ENCODE measurements at places on chromosomes 7 and 10. TPM values are rescaled to one million over a fixed set of nuclear protein-coding genes. Genes with fewer than 3 reads are reported as not detected.

Gene PON1
- total RNA-seq: not detected

Gene AMPH
- total RNA-seq: not detected

Gene SEMA3E
- not detected for total RNA-seq

Gene PSMA2
- 131 TPM for total RNA-seq

Gene CLDN4
- total RNA-seq: 0.16 TPM

Gene FBXO24
- 0.45 TPM for total RNA-seq

Gene ZP3
- 5.9 TPM for total RNA-seq

DNA sequence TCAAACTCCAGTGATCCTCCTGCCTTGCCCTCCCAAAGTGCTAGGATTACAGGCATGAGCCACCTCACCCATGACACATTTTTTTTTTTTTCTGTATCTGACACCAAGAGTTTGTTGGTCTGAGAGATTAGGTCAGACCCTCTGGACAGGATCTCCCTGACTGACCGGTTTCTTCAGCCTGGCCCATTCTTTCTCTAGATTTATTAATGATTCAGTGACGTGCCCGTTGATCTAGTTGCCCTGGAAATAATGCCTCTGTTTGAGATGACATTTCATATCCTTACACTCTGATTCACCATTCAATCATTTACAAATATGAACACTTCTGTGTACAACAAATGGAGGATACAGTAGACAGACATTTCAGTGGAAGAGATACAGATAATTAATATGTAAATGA is 1.4 kb upstream of the ZNF212 start:
- H3K4me1 ChIP-seq: peaks cover 28% of the 10 kb centered on the region
- H3K4me3 ChIP-seq: no peak overlapping the region
- no peak for DNase-seq
- no peaks in the 10 kb centered on the region for H3K27me3 ChIP-seq

GRCh38 chr7:149872419-149873073 is 1.2 kb upstream of the ATP6V0E2 start:
- peaks cover 78% of the 10 kb centered on the region for H3K4me1 ChIP-seq
- H3K27me3 ChIP-seq: no peaks in the 10 kb centered on the region
- H3K4me3 ChIP-seq: peak overlapping the region; percentile 84
- peak overlapping the region; percentile 98 for H3K27ac ChIP-seq

GRCh38 chr7:89618274-89618673 is 536.0 kb upstream of the STEAP1 start:
- no peak overlapping the region for H3K4me3 ChIP-seq
- H3K36me3 ChIP-seq: peaks cover 2% of the 10 kb centered on the region
- peaks cover 22% of the 10 kb centered on the region for H3K4me1 ChIP-seq
- no peak for DNase-seq

GRCh38 chr10:5038733-5039132 is 35.1 kb upstream of the AKR1C2 start:
- H3K4me3 ChIP-seq: no peak overlapping the region
- peaks cover 5% of the 10 kb centered on the region for H3K4me1 ChIP-seq
- no peaks in the 10 kb centered on the region for H3K27me3 ChIP-seq

- H3K4me1 ChIP-seq: peaks cover 15% of the 10 kb centered on the region
- H3K36me3 ChIP-seq: peaks cover 7% of the 10 kb centered on the region
- H3K27me3 ChIP-seq: no peaks in the 10 kb centered on the region
- no peak for DNase-seq
- no peak overlapping the region for H3K27ac ChIP-seq
Observed at GRCh38 chr10:95697429-95697828, 3.7 kb upstream of the TCTN3 start.

DNA sequence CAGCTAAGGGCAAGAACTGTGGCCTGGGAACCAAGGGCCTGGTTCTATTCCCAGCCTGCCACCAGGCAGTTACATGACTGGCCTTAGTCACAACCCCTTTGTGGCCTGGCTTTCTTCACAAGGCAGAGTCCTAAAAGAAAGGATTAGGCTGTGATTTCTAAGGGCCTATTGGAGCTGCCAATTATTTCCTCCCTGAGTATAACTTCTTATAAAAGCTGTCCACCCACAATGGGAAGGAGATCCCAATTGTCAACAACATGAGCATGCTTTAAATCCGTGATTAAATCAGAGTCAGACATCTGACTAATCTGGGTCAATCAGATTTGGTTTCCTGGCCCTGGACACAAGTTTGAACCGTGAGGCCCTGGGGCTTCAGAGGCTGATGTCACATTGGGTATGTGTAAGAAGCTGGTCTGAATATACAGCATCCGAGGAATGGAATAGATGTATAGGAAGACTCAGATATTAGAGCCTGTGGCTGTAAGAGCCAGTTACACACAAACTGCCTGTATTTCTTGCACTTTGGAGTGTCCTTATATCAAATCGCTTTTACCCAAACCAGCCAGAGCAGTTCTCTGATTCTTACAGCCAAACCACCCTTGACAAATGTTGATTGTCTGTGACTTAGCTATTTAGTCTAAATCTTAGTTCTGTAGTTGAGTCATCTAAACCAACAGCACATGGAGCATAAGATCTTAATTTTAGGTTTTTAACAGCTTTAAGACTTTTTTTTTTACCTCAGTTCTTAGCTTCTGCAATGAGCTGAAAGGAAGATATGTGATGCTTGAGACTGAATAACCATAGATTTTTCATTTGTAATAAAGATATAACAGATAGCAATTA is 61.3 kb downstream of the ABCB4 start:
- no peak overlapping the region for H3K4me3 ChIP-seq
- DNase-seq: no peak
- no peak overlapping the region for H3K27ac ChIP-seq
- peaks cover 5% of the 10 kb centered on the region for H3K27me3 ChIP-seq

DNA sequence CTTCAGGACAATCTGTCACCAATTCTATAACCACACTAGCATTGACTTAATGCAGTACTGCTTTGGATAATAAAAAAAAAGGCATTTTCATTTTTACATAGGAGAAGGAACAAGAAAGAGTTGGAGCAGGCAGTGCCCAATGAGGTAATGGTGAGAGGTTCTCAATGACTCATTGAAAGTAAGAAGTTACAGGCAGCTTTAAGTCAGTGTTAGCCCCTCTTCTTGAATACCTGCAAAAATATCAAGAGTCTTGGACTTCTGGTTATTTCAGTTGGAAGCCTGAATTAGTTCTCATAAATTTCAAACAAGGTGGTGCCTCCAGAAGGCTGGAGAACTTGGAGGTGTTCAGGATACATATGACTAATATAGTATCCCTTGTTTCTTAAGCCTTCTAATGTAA is 422.5 kb downstream of the HTR7 start:
- H3K27ac ChIP-seq: no peak overlapping the region
- no peaks in the 10 kb centered on the region for H3K36me3 ChIP-seq
- H3K4me1 ChIP-seq: no peaks in the 10 kb centered on the region
- no peak for DNase-seq

- H3K27ac ChIP-seq: no peak overlapping the region
- no peaks in the 10 kb centered on the region for H3K27me3 ChIP-seq
- no peak overlapping the region for H3K4me3 ChIP-seq
- no peaks in the 10 kb centered on the region for H3K36me3 ChIP-seq
Observed at GRCh38 chr7:85162721-85163120, 24.1 kb downstream of the SEMA3D start.

GRCh38 chr10:101485681-101486554 is 102.1 kb downstream of the POLL start:
- peaks cover 4% of the 10 kb centered on the region for H3K27me3 ChIP-seq
- no peak overlapping the region for H3K4me3 ChIP-seq
- H3K4me1 ChIP-seq: peaks cover 3% of the 10 kb centered on the region
- no peak for DNase-seq
- peaks cover 2% of the 10 kb centered on the region for H3K36me3 ChIP-seq
- no peak overlapping the region for H3K27ac ChIP-seq

- no peak overlapping the region for H3K27ac ChIP-seq
- peaks cover 18% of the 10 kb centered on the region for H3K4me1 ChIP-seq
- peaks cover 37% of the 10 kb centered on the region for H3K36me3 ChIP-seq
Observed at GRCh38 chr10:130159192-130159794, 23.1 kb downstream of the GLRX3 start.

GRCh38 chr7:70698219-70698832 is 433.6 kb upstream of the GALNT17 start:
- peak; percentile 48 for DNase-seq
- no peaks in the 10 kb centered on the region for H3K36me3 ChIP-seq

DNA sequence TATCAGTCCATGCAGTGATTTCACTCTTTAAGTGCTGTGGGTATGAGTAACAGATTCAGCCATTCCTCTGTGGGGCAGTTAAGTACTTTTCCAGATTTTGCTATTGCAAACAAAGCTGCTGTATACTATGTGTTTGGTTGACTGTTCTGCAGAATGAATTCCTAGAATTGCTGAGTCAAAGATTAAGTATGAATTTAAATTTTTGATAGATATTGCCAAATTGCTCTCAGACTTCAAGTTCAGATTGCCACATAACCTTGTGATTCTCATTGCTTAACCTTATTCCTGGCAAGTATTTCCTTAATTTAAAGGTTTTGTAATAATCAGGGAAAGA is 21.6 kb upstream of the SAR1A start:
- peaks cover 13% of the 10 kb centered on the region for H3K4me1 ChIP-seq
- H3K4me3 ChIP-seq: no peak overlapping the region
- peaks cover 6% of the 10 kb centered on the region for H3K36me3 ChIP-seq
- H3K27ac ChIP-seq: no peak overlapping the region
- no peaks in the 10 kb centered on the region for H3K27me3 ChIP-seq

- no peak overlapping the region for H3K27ac ChIP-seq
- H3K4me3 ChIP-seq: no peak overlapping the region
- no peaks in the 10 kb centered on the region for H3K4me1 ChIP-seq
- no peaks in the 10 kb centered on the region for H3K36me3 ChIP-seq
- no peak for DNase-seq
- H3K27me3 ChIP-seq: no peaks in the 10 kb centered on the region
Observed at GRCh38 chr10:31678139-31678536, 250.5 kb downstream of the ARHGAP12 start.

GRCh38 chr7:81761031-81761430 is 8.8 kb downstream of the HGF start:
- H3K27me3 ChIP-seq: no peaks in the 10 kb centered on the region
- no peaks in the 10 kb centered on the region for H3K4me1 ChIP-seq
- no peak overlapping the region for H3K27ac ChIP-seq
- DNase-seq: no peak

GRCh38 chr10:66714741-66715140 is 211.1 kb upstream of the LRRTM3 start:
- no peaks in the 10 kb centered on the region for H3K36me3 ChIP-seq
- no peaks in the 10 kb centered on the region for H3K27me3 ChIP-seq
- no peak for DNase-seq
- no peak overlapping the region for H3K27ac ChIP-seq
- no peak overlapping the region for H3K4me3 ChIP-seq
- H3K4me1 ChIP-seq: no peaks in the 10 kb centered on the region

- H3K36me3 ChIP-seq: peaks cover 2% of the 10 kb centered on the region
- DNase-seq: no peak
- H3K4me3 ChIP-seq: no peak overlapping the region
- no peak overlapping the region for H3K27ac ChIP-seq
- H3K4me1 ChIP-seq: peaks cover 14% of the 10 kb centered on the region
- H3K27me3 ChIP-seq: peaks cover 53% of the 10 kb centered on the region
Observed at GRCh38 chr10:103281753-103282152, 4.8 kb downstream of the INA start.

GRCh38 chr7:11170175-11170574 is 196.5 kb downstream of the PHF14 start:
- no peaks in the 10 kb centered on the region for H3K36me3 ChIP-seq
- no peak overlapping the region for H3K27ac ChIP-seq

DNA sequence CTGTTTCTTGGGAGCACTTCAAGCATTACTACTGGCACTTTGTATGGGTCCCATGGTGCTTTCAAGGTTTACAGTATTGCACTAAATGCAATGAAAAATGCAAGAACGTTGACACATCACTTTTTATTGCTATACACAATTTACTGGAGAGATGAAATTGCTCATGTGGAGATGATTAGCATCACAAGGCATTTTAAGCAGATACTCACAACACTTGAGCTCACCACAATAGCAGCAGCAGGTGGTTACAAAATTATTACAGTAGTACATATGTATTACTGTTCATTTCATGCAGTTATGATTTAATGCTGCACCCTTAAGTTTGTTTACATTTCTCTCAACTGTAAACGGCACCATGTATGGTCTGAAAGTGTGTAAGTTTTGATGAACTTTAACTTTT is 537.7 kb downstream of the GRM8 start:
- no peak for DNase-seq
- no peaks in the 10 kb centered on the region for H3K36me3 ChIP-seq
- no peaks in the 10 kb centered on the region for H3K4me1 ChIP-seq
- H3K27ac ChIP-seq: no peak overlapping the region
- no peaks in the 10 kb centered on the region for H3K27me3 ChIP-seq
- H3K4me3 ChIP-seq: no peak overlapping the region
